Natural killer cell (primary cell): ENCODE measurements at places on chromosomes 11 and 22. TPM values are rescaled to one million over a fixed set of nuclear protein-coding genes. Genes with fewer than 3 reads are reported as not detected.

The INCENP gene
- total RNA-seq: 27.3 TPM

The IFITM5 gene
- total RNA-seq: not detected

The TYR gene
- total RNA-seq: not detected

The DDI1 gene
- not detected for total RNA-seq

The C1QTNF4 gene
- 1.3 TPM for total RNA-seq

The DKK3 gene
- 0.16 TPM for total RNA-seq
